Right renal pelvis (tissue), 4 donors: ENCODE measurements at places on chromosomes 1 and 21.

- DNase-seq, result no peak
These were observed 130.4 kb downstream of the HS2ST1 start for GRCh38 chr1:87044840-87045239.

- no peak for DNase-seq
These were observed 6.7 kb downstream of the SLC1A7 start for GRCh38 chr1:53135735-53136114.

DNA sequence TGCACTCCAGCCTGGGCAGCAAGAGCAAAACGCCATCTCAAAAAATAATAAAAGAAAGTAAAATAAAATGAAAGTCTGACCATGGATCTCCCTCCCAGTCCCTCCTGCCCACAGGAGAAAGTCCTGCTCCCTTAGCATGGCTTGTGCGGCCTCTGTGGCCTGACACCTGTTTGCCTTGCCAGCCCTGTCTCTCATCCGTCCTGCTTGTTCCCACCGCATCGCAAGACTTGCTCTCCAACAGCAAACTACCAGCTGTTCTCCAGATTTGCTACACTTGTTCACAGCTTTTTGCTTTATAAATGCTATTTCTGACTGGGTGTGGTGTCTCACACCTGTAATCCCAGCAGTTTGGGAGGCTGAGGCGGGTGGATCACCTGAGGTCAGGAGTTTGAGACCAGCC, 2.7 kb downstream of the ETV3L start:
- no peak for DNase-seq

DNA sequence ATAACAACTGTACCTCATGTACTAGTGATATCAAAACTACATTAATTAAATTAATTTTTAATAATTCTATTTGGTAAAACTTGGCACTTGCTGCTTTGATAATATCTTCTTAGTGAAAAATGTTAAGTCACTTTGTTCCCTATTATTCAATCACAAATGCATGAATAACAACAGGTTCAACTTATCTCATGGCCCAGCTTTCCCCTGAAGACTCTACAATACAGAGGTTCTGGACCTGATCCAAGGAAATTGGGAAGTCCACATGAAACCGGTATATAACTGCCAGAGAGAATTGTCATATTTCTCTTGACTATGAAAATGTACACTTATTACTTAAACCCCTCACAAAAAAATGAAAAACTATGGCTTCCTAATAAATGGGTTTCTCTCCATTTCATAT, 33.9 kb upstream of the PTPRC start:
- no peak for DNase-seq

GRCh38 chr1:24190983-24191461, 3.9 kb upstream of the IFNLR1 start:
- DNase-seq, result no peak

GRCh38 chr1:113536182-113536780, 146.0 kb downstream of the MAGI3 start:
- no peak for DNase-seq

DNA sequence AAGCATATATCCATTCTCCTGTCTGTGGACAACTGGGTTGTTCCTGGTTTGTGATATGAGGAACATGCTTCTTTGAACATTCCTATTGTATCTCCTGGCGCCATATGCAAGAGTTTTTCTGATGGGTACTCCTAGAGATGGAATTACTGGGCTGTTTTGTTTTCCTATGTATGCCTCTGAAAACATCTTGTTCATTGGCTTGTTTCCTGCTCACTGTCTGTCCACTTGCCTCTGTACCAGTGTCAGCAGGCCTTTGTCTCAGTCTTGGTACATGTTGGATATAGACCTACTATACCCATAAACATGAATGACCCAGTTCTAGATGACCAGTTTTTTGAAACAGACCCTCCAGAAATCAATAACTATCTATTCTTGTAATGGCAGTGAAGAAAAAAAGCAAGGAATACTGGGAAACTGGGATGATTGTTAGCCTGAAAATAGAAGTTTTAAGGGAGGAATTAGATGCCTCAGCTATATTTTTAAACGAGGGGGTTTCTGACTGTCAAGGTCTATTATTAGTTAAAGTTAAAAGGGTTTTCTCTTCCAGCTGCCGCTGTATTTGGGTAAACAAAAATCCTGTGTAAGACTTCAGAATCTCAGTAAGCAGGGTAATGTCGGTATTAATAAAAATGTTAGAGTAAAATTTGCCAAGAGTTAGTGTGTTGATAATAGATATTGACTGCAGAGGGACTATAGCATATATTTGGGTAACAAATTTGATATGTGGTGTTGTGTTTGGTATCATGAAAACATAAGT, 103.6 kb downstream of the RYR2 start:
- DNase-seq, result no peak

DNA sequence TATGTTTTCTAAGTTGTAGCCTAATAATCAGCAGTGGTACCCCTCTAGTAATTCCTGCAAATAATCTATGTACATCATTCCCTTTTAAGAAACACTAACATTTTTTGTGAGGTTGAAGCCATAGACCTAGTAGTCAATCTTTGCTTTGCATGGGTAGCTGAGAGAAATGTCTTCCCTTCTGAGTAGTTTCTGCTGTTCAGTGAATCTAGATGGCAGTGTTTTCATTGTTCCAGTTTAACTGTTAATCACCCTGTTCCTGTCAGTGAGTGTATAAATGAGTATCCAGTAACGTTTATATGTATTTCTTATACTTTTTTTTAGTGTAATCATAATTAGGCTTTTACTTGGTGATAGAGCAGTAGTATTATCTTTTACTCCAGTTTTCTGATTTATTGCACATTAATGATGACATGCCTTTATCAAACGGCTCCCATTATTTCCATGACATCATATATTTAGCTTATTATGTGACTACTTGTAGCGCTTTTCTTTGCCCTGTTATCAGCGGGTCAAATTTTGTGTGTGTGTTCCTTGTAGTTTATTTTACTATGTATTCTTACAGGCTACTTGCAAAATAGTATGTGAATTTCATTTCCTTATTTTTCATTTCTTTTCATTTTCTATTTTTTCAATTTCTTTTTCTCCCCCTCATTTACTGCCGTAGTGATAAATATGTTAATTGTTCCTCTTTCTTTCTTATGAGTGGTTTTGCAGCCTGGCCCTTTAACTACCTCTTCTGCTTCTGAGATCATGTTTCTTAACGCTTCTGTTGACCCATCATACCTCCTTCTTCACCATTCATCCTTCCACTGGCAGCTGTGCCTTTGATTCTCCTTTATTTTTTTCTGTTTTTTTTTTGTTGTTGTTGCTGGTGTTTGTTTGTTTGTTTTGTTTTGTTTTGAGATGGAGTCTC, 18.8 kb downstream of the CEP350 start:
- DNase-seq, result no peak

DNA sequence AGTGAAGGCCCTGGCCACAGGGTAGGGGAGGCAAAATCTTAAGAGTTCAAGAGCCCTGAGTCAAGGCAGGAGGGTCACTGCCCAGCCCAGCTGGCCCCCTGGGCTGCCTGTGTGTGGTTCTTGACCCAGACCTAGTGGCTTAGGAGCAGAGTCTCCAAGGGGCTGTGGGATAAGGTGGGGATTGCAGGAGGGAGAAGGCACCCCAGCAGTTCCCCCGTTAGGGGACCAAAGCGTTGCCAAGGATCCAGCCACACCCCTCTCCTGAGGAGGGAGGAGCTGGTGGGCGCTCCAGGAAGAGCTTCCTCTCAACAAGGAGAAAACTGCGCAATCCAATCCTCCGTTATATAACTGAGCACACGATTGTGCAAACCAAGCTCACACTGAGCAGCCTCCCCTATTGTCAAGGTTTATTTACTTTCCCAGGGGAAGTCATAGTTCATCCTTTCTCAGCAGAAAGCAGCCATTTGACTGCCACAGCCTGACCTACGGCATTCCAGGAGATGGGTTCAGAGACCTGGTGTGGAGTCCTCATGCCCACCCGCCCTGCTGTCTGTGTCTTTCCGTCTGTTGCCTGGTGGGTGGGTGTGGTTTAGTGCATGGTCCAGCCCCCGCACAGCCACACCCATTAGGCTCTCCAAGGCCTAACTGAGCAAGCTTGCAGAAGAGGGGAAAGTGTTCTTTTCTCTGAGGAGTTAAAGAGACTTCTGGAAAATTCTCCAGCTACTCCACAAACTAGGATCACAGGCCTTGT, 3.5 kb downstream of the EPHX1 start:
- no peak for DNase-seq

DNA sequence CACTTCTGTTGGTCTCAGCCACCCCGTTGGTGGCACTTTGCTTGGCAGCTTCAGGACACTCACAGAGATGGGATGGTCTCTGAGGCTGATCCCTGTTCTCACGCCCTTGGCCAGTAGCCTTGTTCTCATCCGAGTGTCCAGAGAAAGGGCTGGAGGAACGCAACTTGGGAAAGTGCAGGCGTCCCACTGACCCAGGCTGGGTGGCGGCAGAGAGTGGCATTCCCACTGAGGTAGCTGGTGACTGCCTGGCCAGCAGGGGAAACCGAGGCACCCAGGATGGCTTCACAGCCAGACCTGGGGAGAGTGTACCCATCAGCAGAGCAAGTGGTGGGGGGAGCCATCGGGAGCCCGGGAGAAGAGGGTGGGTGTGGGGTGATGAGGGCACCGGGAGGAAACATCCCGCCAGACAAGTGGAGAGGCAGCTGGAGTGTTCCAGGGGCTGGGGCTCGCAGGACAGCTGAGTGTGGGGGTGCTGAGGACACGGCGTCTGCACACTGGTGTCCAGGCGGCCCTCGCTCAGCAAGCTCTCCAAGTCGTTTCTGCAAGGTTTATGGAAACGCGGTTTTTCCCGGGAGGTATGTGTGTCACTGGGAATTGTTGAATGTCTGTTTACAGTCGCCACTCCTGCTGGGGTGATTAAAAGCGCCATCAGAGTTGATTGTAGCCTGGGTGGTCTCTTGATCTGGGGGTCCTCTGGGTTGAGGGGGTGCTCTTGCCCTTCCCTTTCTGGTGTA, 97.8 kb downstream of the SIK1 start:
- DNase-seq, result no peak
